ENCODE measurements at places on chromosomes 13 and 19.

- no peak for DNase-seq
Observed at GRCh38 chr19:6393983-6394412, 1.0 kb upstream of the GTF2F1 start.

DNA sequence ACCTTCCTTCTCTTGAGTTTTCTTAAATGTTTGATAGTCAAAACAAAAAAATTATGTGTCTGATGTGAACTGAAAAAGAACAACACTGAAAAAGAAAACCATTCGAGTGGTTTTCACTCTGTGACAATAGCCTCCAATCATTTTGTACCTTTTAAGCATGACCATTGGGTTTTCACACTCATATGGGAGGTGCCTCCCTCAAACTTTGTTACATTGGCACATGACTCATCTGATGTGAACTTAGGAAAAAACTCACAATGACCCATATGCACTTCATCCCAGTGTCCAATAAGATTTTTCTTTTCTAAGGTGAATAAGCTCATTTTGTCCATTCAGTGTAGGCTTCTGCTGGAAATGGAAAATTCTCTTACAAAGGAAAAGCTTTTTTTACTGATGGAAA is 66.6 kb upstream of the XPO4 start:
- no peak for DNase-seq

GRCh38 chr13:75479102-75479740 is 2.7 kb downstream of the TBC1D4 start:
- DNase-seq = no peak

DNA sequence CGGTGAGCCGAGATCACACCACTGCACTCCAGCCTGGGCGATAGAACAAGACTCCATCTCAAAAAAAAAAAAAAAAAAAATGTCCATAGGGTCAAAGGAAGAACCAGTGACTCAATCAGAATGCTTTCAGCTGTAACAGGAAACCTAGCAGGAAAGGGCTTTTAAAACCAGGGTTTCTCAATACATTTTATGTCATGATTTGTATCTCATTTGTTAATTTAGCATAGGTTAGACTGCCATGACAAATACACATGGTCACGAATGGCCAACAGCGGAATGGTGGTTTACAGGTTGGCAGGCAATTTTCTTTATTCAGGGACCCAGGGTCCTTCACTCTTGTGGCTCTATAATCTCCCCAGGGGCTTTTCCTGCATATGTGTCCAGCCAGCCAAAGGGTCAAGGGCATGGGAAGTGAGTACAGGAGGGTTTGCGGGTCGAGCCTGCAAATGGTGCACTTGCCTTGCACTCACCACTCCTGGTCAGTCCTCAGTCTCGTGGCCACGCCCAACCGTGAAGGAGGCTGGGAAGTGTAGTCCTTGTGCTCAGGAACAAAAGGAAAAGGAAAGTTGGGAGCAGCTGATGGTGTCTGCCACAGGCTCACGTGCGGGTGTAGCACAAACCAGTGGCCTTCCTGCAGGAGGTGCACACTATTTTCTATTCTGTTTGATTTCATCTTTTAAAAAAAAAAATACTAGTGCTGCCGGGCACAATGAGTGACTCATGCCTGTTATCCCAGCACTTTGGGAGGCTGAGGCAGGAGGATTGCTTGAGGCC is 14.8 kb downstream of the DHX34 start:
- no peak for DNase-seq
